ENCODE measurements at places on chromosomes 11 and 22. TPM values are rescaled to one million over a fixed set of nuclear protein-coding genes. Genes with fewer than 3 reads are reported as not detected.
A peak's percentile ranks its signal among the peaks of the same experiment; 100 is the strongest.

Gene ELF5
- total RNA-seq, result not detected

Gene MLC1
- total RNA-seq, result not detected

Gene OR5AN1
- total RNA-seq, result not detected

Gene OTOG
- not detected for total RNA-seq

Gene DDT
- total RNA-seq, result 107 TPM

- no peak for DNase-seq
Measured at GRCh38 chr11:73493956-73494598, 103.8 kb downstream of the FAM168A start.

DNA sequence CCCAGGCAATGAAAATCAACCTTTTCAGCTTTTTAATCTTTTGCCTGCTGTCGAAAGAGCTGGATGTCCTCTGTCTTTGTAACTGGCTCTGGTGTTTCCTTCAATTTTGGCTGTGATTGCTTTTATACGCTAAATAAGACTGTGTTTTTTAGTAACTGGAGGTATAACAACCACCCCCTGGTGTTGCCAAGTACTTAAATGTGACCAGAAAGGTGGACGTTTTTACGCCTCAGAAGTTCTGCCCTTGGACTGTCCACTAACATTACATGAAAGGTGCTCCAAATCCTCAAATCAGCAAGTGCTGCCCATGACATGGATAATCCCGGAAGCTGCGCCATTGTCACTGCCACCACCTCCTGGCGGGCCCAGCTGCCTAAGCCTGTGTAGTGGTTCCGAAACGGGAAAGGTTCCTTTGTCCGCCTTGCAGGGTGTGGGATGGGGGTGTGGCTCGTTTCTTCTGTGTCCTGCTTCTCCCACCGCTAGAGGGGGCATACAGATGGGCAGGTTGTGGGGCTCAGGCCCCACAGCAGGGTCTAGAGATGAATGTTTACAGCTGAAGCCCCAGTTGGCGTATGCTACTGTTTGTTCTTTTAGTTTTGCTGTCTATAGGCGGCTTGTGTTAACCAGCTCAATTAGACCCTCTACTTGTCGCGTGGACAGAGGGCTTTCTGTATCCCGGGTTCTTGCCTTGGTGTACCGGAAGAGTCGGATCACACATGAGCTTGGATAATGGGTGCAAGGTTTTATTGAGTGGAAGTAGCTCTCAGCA, 82.2 kb upstream of the SEPTIN5 start:
- DNase-seq, result peak; percentile 23

GRCh38 chr11:76523786-76524436, 79.1 kb downstream of the EMSY start:
- DNase-seq, result no peak

GRCh38 chr11:71532036-71532610, 5.1 kb downstream of the KRTAP5-7 start:
- DNase-seq, result no peak

DNA sequence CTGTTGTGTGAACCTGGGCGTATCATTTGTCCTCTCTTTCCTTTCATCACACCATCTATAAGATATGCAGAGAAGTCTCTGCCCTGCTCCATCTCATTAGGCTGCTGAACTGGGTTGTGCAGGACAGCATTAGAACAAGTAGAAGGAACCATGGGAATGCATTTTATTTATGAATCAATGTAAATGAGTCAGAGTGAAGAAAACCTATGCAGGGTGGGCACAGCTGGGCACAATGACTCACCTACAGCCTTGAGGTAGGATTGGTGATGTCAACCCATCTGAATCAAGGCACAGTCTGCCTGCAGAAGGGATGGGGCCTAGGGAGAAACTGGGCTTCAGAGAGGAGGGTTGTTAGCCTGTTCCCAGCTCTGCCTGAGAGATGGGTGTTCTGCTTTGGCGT, 123.4 kb downstream of the CSNK2A3 start:
- no peak for DNase-seq

- no peak for DNase-seq
Measured at GRCh38 chr11:128625326-128625725, 38.0 kb upstream of the ETS1 start.

DNA sequence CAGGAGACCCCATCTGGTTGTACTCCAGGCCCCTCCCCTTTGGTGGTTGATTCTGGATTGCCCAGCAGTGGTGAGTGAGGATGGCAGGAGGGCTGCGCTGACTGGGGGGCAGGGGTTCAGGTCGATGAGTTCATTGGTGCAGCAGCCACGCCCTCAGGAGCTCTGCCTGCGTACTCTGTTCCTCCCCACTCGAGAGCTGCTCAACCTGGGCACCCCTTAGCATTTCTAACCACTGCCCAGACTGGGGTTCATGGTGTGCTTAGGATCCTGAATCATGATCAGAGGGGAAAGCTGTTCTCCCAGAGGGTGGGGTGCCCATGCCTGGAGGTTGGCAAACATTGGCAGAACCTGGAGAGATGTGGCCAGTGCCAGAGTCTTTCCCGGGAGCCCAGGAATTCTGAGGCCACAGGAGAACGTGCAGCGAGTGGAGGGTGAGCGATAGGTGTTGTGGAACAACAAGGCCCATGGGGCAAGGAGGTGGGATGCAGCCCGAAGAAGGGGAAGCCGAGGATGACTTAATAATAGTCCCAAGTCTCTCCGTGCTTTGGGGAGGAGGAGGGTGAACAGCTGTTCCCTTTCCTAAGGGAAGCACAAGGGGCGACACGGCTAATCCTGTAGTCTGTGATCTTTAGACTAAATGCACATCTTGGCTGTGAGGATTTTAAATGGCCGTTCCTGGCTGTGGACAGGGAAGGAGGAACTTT, 75.5 kb downstream of the SCN3B start:
- no peak for DNase-seq

GRCh38 chr11:107041088-107041444, 22.8 kb upstream of the GUCY1A2 start:
- DNase-seq, result no peak

All from activated naive CD4-positive, alpha-beta T cell treated with anti-CD3 and anti-CD28 coated beads for 36 hours (primary cell).